Iris pigment epithelial cell (primary cell): ENCODE measurements at places on chromosomes 1 and 21.
A peak's percentile ranks its signal among the peaks of the same experiment; 100 is the strongest.

GRCh38 chr1:13813398-13814012 lies 113.5 kb downstream of the PRDM2 start:
- peak; percentile 25 for DNase-seq

- DNase-seq = peak; percentile 24
These were observed 2.6 kb downstream of the HFM1 start for GRCh38 chr1:91402023-91402422.

GRCh38 chr1:196403803-196404690 lies 204.2 kb downstream of the KCNT2 start:
- peak; percentile 97 for DNase-seq

DNA sequence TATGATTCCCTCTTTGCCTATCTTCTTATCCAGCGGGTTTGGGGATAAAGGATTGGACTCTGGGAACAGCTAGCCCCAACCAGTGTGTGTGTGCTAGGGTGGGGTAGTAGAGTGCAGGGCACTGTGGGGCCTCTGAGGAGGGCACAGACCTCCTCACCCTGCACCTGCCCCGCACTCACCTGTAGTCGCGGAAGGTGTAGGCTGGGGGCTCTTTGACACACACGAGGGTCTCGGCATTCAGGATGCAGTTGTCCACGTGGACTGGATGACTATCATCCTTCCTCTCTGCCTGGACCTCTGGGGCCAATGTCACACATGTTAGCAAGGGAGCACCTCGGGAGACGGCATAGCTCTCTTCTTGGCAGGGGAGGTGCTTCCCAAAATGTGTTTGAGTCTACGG lies 8.0 kb upstream of the CLDN19 start:
- DNase-seq = no peak

GRCh38 chr1:52556641-52557360 lies 3.9 kb upstream of the TUT4 start:
- DNase-seq = no peak

GRCh38 chr1:90605070-90605469 lies 112.0 kb downstream of the BARHL2 start:
- no peak for DNase-seq

GRCh38 chr1:6897138-6897537 lies 111.9 kb downstream of the CAMTA1 start:
- DNase-seq = no peak

DNA sequence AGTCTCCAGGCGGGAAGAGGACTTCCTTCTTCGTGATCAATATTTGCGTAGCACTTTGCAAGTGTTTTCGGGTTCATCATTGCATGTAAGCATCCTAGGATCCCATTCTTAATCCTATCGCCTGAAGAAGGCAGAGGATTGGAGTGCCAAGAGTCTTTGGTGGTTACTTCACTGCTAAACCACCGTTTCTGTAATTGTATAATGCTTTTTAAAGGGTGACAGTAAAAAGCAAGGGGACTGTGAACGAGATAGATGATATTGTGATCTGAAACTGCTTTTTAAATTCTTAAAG lies 345 bp upstream of the ALDH9A1 start:
- no peak for DNase-seq

DNA sequence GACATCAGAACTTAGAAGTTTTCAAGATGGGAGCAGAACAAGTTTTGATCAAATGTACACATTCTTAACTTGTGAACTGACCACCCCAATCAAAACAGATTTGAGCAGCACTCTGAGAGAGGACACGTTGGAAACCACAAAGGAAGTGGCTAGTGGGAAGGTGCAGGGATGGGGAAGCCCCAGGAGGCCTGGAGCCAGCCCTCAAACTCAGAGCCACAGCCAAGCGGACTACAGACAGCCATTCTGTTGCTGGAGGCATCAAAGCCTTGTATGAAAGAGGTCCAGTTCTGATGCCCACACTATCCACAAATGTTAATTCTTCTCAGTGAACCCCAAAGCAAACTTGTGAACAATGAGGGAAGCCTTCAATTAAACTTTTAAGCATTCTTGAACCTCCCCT lies 143.6 kb upstream of the RAB4A start:
- DNase-seq = peak; percentile 73

GRCh38 chr1:1671365-1672119 lies 12.7 kb upstream of the CDK11B start:
- no peak for DNase-seq

DNA sequence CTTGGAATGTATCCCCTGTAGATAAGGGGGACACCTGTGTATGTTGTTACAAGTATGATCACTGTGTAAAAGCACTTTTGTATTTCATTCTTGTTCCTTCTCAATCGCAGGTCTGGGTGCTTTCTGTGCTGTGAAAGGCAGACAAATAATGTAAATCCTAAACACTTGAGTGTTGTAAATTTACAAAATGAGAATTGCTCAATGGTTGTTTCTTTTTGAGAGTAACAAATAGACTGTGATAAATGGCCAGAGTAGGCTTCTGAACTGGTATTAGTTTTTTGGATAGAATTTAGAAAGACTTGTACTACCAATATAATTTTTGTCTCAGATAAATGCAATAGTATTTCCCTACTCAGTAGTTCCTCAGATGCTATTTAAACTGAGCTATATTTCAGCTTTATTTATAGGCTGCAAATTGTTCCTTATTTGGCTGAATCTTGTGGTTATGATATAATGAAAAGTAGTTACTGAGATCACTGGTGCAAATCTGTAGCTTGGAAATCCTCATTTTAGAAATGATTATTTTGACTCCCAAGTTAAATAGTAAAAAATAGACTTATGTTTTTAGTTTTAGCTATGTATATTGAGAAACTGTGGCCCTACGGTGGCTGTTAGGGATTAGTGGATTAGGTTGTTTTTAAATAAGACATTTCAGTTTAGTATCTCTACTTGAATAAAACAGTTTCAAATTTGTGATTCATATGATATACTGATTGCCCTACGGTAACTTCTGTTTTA lies 9.2 kb downstream of the BACH1 start:
- no peak for DNase-seq

DNA sequence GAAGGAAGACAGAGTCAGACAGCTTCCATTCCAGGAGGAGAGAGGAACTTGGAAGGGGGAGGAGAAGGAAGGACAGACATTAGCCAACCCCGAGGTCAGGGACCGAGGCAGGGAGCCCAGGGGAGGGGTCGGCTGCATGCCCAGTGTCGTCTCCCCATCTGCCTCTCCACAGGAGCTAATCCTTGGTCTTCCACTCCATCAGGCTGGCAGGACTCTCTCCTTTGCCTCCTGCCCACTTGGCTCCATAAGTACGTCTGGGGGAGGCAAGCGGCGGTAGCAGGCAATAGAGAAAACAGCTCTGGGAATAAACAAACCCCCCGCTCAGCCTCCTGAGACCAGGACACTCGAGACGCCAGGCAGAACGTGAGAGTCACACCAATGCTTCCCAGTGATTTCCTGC lies 71.3 kb downstream of the GRIK3 start:
- no peak for DNase-seq

DNA sequence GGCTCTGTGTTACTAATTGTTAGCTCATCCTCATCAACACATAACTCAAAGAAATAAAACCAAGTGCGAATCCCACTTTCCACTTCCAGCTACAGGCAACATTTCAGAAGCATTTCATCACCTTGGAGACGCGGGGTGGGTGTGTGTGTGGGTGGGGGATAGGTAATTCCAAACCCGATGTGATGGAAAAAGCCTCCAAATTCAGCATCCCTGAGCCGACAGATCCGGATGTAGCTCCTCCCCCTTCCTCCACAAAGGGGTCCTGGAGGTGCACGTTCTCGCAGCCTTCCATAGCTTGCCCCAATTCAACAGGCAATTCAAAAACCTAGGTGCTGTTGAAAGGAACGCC lies 486 bp downstream of the HSPA13 start:
- DNase-seq = peak; percentile 20

GRCh38 chr1:208324005-208324404 lies 79.8 kb upstream of the PLXNA2 start:
- DNase-seq = no peak

DNA sequence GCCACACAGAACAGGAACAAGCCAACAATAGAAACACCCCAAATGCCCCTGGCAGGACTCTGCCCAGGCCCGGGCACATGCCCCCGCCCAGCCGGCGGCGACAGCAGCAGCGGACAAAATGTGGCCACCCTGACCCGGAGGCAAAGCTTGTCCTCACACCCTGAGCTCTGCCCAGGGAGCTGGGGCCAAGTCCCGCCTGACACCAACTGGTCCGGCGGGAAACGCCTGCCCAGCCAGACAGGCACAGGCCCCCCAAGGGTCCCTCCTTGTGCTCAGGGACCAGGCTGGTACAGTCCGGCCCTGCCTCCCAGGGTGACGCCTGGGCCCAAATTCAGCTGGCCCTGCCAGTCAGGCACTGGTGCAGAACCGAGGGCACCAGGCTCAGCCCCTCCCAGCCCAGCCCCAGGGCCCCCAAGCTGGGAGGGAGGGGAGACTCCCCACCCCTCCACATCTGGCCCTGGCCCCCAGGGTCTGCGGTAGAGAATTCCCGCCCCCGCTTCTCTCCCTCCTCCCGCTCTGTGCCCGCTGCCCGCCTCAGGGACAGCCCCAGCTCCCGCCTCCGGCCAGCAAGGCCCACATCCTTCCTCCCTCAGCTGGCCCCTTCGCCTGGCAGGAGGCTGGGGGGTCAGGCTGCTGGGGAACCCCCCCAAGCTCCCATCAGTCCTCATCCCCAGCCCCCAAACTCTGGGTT lies 2.0 kb downstream of the AHDC1 start:
- no peak for DNase-seq

- no peak for DNase-seq
These were observed 139.2 kb downstream of the KIF26B start for GRCh38 chr1:245294020-245294419.

GRCh38 chr1:30929135-30929889 lies 20.8 kb upstream of the SDC3 start:
- DNase-seq = peak; percentile 43

GRCh38 chr1:203325026-203325417 lies 19.7 kb downstream of the BTG2 start:
- no peak for DNase-seq
